ENCODE measurements at places on chromosomes 2 and 18.

DNA sequence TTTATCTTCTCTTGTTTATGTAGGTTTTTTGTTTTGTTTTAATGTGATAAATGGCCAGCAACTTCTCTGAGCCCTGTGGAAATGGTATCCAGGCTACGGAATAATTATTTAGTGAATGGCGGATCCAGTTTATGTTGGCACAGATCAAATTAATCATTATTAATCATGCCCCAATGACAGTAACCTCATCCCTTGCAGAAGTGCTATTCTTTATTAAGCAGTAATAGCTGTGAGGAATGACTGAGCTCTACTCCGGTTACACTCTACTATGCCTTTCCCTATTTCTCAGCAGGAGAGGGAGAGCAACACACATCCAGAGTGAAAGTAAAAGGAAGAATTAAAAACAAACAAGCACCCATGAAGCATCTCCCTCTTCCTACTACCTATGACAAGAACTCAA lies 84.8 kb downstream of the SETBP1 start:
- no peak for DNase-seq

- no peak for DNase-seq
Measured at GRCh38 chr18:1019191-1019590, 114.5 kb downstream of the ADCYAP1 start.

DNA sequence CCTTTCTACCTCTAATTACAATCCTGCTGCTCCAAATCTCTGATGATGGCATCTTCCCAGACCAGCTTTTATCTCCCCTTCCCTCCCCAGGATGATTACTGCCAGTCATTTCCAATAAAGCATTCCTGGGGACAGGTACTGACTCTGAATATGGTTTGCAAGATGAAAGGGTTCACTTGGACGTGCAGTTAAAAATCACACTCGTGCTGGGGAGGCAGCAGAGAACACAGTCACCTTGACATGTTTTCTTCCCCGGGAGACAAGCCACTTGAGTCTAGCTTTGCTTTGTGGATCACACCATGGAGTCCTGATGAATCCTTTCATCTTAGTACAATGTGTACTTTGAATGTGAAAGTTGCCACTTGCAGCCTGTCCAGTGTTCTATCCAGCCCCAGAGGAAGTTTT lies 175.0 kb downstream of the ALPK2 start:
- DNase-seq: no peak

DNA sequence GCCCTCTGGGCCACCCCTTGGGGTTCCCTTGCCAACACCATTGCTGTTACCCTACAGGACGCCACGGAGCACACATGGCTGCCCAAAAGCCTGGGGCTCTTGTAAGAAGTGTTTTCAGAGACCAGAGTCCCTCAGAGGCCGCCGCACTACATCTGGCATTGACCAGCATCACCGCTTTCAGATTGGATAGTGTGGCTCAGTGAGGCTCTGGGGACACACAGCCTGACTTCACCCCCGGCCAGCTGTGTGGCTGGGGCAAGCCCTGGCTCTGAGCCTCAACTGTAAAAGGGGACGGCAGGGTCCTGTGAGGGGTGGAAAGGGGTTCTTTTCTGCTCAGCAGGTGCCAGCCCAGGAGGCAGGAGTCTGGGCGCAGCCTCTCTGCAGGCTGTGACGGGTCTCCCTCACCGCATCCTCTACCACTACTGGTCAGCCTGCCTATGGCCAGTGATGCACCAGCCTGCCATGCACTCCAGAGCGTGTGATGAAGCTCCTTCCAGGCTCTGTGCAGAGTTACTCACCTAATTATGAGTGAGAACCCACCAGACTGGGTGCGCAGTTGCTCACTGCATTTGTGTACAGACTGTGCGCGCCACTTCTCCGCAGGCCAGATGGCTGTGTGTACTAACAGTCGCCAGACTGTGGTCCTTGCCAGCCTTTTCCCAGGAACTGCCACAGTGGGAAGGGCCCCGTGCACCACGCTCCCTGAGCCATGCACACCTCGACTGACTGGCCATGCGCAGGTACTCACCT lies 10.7 kb upstream of the OTOF start:
- DNase-seq: no peak

- no peak for DNase-seq
Measured at GRCh38 chr2:62923242-62923641, 127.4 kb upstream of the OTX1 start.

DNA sequence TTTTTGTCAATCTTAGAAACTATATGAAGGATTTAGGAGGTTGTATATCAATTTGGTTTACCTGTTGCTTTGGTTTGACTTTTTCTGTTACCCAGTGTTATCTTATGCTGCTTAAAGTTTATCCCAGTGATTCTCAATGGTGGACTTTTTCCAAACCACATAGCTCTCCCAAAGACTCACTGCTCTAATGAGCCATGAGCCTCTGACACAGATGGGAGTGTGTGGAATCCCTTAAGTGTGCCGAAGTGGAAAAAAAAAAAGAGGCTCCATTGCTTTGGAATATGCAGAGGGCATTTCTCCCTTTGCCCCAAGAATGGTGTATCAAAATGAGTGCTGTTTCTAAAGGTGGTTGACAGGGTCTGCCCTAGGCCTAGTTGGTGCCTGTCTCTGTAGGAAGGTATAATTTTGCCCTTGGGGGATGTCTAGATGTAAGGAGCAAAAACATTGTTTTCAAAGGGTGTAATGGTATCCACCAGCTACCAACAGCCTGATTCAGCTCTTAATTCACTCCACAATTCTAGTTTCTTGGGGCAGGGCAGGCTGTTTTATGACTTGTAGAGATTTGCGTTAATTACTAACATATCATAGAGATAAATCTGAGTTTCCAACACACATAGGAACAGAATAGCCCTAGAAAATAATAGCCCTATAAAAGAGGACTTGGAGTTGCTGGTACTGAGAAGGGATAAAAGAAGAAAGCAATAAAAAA lies 64.3 kb upstream of the CYP26B1 start:
- DNase-seq: no peak

DNA sequence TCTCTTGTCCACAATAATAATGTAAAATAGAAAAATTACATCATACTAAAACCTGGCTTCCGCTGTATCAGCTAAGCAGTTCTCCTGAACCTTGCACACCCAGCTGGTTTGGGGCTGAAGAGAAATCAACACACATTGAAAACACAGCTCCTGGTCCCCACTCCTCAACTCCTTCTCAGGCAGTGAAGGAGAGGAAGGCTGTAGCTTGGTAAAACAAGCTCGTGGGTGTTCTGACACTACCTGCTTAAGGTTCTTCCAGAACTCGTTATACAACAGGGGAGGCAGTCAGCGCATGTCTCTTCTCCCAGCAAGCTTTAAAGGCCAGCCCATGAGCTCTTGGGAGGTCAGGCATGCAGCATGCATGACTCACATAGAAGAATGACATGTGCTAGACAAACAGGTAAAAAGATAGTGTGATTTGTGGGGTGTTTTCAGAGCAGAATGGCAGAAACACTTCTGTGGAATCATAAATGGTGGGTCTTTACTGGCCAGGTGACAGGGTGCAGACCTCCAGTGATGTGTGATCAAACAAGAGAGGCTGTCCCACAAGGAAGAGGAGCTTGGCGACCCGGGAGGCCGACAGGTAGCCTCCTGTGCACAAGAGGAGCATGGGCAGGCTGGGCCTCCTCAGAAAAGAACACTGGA lies 69.1 kb downstream of the UXS1 start:
- DNase-seq: no peak

DNA sequence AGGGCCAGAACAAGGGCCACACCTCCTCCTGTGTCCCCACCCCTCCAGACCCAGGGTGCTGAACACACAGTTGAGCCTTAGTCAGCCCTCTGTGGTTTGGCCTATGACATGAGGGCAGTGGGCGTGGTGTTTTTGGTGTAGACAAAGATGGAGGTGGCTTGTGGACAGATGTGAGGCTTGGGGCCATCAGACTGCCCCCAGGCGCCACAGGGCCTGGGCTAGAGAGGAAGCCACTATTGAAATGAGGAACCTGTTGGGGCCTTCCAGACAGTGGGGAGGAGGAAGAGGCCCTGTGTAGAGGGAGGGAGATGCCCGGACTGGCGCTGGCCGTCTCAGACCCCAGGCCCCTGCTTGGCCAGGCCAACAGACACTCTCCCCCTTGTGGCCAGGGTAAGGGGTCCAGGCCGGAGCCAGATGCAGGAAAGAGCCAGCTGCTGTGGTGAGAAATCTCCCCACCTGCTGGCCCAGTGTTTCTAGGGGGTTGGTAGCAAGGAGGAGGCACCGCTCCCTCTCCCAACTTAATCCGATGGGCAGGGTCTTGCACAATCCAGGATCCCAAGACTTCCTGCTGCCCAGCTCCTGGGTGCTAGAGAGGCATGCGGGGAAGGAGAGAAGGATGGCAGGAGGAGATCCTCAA lies 53.8 kb downstream of the SMAD7 start:
- DNase-seq: no peak

DNA sequence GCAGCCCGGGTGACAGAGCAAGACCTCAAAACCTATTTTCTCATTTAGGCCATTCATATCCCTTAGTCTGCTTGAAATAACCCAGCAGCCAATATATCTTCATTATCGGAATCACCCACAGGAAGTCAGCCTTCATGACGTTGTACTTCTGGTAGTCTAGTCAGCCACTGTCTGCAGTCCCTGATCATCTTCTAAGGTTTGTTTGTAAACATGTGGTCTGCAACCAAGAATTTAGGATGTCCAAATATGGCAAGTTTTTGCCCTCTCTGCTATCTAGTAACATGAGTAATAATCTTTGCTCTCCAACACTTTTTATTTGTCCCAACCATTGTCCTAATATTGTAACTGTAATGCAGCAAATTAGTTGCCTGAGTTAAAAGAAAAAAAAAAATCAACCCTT lies 92.5 kb downstream of the PRPF40A start:
- no peak for DNase-seq

DNA sequence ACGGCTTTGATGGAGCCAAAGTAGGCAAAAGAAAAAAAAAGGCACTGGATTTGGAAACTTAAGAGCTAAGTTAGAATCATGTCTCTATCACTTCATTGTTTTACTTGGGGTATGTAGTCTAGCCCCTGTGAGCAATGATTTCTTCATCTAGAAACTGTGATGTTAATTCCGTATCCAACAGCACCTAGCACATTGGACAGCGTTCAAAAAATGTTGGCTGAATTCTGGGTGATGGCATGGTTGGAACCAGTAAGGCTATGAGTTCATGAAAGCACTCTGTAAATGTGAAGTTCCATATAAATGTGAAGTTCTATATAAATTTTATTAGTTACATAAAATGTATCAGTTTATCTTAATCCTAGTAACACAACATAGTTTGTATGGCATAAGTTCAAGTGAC lies 308.5 kb upstream of the HNMT start:
- DNase-seq: no peak

DNA sequence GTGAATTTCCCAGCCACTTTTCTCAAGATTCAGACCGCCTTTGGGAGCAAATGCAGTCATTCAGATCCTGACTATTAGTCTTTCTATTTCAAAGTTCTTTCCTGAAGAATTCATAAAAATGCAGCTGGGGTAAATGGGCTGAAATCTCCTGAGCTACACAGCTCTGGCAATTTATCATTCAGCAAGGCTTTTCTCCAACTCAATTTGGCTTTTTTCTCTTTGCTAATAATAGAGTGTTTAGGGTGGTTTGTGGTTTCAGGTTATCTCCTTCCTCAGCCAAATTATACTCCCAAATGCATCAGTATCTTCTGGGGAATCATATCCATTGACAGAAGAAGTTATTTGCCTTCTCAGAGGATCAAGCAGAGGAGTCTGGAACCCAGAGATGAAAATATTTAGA lies 282.4 kb upstream of the SLC14A2 start:
- no peak for DNase-seq

DNA sequence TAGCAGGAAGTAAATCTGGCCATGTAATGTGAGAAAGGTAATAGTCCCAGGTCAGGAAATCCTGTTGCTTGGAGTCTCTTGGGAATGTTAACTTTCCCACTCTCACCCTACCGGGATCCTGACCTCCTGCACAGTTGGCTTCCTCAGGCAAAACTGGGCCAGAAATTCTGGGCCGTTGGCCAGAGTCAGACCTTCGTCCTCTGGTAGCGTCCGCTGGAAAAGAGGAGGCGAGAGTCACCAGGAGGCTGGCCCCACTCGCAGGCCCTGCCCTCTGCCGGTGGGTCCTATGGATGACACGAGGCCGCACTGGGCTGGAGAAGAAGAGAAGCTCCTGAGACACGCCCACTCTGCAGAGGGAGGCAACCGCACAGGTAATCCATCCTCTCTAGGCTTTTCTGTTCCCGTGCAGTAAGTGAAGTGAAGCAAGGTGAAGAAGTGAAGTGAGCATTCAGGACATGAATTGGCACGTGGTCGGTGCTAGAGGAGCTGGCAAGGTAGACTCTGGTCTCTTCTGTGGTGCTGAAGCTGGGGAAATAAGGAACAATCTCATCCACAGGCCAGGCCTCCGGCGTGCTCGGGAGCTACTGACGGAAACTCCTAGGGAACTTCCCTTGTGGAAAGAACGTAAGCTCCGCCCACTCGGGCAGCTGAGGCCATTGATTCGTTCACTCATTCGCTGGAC lies 182.7 kb upstream of the GLI2 start:
- DNase-seq: no peak

GRCh38 chr2:71003396-71003795 lies 8.7 kb upstream of the TEX261 start:
- DNase-seq: no peak

- DNase-seq: peak; percentile 95
Measured at GRCh38 chr2:152825834-152826233, 107.4 kb downstream of the ARL6IP6 start.

- no peak for DNase-seq
Measured at GRCh38 chr2:149559341-149560068, 28.1 kb downstream of the MMADHC start.

GRCh38 chr2:240646176-240646899 lies 21.1 kb downstream of the GPR35 start:
- no peak for DNase-seq

DNA sequence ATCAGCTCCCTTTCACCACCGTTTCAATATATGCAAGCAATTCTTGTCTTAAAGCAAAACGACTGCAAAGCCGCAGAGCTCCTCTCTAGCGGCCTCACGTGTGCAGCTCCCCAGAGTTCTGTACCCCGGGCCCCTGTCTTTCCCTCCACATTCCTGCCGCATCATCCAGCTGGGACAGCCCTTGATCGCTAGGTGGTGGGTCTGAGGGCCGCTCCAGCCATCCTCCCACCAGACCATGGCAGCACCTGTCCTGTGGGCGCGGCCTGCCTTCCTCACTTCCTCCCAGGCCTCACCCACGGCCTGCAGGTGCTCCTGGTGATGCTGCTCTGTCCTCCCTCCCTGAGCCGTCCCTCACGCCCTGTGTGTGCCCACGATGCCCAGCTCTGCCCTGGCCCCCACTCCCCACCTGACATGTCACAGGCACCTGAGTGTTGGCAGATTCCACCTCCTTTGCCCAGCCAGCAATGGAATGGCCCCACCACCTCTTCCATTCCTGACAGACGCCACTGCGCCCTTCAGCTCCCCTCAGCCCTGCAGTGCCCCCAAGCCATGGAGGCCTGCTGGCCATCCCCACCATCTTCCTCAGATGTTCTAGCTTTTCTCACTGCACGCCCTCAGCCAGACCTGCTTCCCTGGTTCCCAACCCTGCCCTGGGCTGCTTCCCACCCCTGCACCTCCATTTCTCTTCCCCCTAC lies 15.3 kb upstream of the ALLC start:
- DNase-seq: no peak
